ENCODE measurements at places on chromosomes 12 and 14. TPM values are rescaled to one million over a fixed set of nuclear protein-coding genes. Genes with fewer than 3 reads are reported as not detected.
A peak's percentile ranks its signal among the peaks of the same experiment; 100 is the strongest.

AP1G2 gene
- total RNA-seq = 156 TPM

DNA sequence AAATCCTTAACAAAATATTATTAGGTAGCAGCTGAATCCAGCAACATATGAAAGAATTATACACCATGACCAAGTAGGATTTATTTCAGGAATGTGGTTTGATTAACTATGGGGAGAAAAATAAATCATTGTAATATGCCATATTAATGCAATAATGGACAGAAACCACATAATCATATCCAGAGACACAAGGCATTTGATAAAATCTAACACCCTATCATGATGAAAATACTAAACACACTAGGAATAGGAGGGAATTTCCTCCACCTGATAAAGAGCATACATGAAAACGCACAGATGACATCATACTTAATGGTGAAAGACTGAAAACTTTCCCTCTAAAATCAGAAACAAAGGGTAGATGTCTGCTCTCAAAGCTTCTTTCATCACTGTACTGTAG lies 238.9 kb downstream of the PHLDA1 start:
- H3K4me3 ChIP-seq = no peak overlapping the region
- H3K27ac ChIP-seq = no peak overlapping the region
- H3K27me3 ChIP-seq = no peaks in the 10 kb centered on the region
- peaks cover 9% of the 10 kb centered on the region for H3K4me1 ChIP-seq

A2M gene
- total RNA-seq = 84.9 TPM

- H3K27me3 ChIP-seq = peaks cover 29% of the 10 kb centered on the region
- no peak overlapping the region for H3K27ac ChIP-seq
- no peak for DNase-seq
- no peak overlapping the region for H3K4me3 ChIP-seq
- H3K4me1 ChIP-seq = no peaks in the 10 kb centered on the region
- no peaks in the 10 kb centered on the region for H3K36me3 ChIP-seq
Observed at GRCh38 chr14:38199739-38200138, 8.0 kb upstream of the SSTR1 start.

GRCh38 chr14:96512602-96513397 lies 10.6 kb downstream of the PAPOLA start:
- no peak for DNase-seq
- H3K36me3 ChIP-seq = no peaks in the 10 kb centered on the region
- H3K27ac ChIP-seq = no peak overlapping the region
- H3K27me3 ChIP-seq = no peaks in the 10 kb centered on the region

DNA sequence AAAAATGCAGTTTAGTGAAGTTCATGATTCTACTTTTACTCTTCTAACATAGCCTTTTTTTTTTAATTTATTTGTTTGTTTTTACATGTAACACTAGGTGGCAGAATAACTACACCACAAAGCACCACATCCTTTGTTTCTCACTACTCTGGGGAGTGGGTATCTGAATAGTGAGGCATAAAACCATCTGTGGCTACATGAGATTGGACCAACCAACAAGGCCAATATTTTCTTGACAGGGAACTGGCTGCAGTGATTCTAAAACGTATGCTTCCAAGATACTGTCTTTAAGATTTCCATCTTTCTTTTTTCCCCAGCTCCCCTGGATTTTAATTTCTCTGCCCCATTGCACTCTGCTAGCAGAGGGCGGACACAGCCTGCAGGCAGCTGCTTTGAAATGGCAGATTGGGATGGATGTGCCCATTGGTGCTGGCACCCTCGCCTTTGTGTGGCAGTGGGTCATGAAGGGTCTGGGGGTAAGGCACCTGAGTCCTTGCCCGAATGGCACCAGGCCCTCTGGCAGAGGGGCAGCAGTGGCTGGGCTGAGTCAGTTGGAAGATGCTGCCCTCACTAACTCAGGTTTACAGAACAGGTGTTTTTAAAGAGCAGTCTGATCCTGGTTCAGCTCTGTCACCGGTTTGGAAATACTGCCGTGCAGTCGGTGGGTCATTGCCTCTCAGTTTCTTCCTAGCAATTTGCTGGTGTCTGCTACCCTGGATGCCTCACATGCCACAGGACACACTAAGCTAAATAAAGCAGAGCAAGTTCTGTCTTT lies 429.1 kb downstream of the RAD51B start:
- peak overlapping the region; percentile 87 for H3K27ac ChIP-seq
- H3K4me3 ChIP-seq = peak overlapping the region; percentile 33
- no peaks in the 10 kb centered on the region for H3K27me3 ChIP-seq
- DNase-seq = no peak
- no peaks in the 10 kb centered on the region for H3K36me3 ChIP-seq

RIMKLB gene
- 59.8 TPM for total RNA-seq

DNA sequence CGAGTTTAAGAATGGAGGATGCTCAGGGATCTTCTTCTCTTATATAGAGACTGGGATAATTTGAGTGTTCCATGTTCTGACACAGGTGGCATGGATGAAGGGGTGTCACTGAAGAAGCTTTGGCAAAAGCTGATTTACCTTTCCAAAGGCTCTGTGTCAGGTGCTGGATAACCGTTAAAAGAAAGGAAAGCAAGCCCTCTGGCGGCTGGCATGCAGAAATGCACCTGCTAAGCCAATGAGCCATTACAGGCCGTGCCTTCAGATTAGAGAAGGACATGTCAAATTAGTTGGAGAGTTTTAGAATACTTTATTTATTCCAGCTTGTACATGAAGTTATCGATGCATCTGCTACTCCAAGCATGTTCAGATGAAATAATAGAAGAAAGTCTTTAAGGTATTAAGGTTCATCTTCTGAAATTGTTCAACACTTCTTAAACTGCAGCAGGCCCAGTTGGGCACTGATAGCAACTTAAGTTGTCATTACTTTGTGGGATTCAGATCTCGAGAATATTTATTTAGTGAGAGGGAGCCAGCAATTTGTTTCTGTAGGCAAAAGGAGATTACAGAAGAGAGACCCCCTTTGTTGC lies 678.2 kb downstream of the NRXN3 start:
- H3K4me3 ChIP-seq = no peak overlapping the region
- no peak overlapping the region for H3K27ac ChIP-seq
- DNase-seq = no peak

JPH4 gene
- 8.3 TPM for total RNA-seq

- H3K27me3 ChIP-seq = peaks cover under 1% of the 10 kb centered on the region
- no peak for DNase-seq
- no peak overlapping the region for H3K4me3 ChIP-seq
- H3K27ac ChIP-seq = no peak overlapping the region
- peaks cover 4% of the 10 kb centered on the region for H3K4me1 ChIP-seq
Observed at GRCh38 chr14:79453276-79453675, 758.0 kb downstream of the DIO2 start.

PAH gene
- total RNA-seq = 13.3 TPM

- H3K27me3 ChIP-seq = no peaks in the 10 kb centered on the region
- no peak overlapping the region for H3K27ac ChIP-seq
- peaks cover 9% of the 10 kb centered on the region for H3K36me3 ChIP-seq
- no peak for DNase-seq
- H3K4me3 ChIP-seq = no peak overlapping the region
Observed at GRCh38 chr12:71892059-71892458, 46.6 kb upstream of the TPH2 start.

LHX5 gene
- total RNA-seq = not detected

GRCh38 chr14:103882503-103883262 lies 35.3 kb upstream of the PPP1R13B start:
- H3K27me3 ChIP-seq = peaks cover 3% of the 10 kb centered on the region
- no peaks in the 10 kb centered on the region for H3K36me3 ChIP-seq
- H3K4me3 ChIP-seq = no peak overlapping the region

- no peaks in the 10 kb centered on the region for H3K27me3 ChIP-seq
- H3K4me1 ChIP-seq = peaks cover 5% of the 10 kb centered on the region
- peaks cover 2% of the 10 kb centered on the region for H3K36me3 ChIP-seq
- no peak overlapping the region for H3K27ac ChIP-seq
- DNase-seq = no peak
Observed at GRCh38 chr14:90580377-90581335, 183.8 kb downstream of the CALM1 start.

DNA sequence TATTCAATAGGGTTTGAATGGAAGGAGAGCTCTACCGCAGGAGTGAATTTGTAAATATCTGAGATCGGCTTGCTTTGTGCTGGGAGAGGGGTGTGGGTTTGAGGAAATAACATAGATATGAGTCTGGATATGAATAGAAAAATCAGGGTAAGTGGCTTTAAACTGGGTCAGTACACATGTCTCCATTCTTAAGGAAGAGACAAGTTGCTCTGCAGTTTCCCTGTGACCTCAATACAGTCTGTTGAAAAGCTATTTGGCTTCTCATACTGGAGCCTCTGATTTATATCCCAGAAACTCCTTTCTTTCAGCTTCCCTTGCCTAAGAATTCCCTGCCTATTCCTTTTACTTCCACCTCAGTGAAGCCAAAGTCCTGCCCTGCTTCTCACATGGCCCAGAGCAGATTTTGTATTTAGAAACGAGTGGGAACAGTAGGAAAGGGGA lies 153.5 kb upstream of the ATF7IP start:
- H3K4me1 ChIP-seq = peaks cover 8% of the 10 kb centered on the region
- no peak overlapping the region for H3K4me3 ChIP-seq
- peak overlapping the region; percentile 40 for H3K27ac ChIP-seq
- H3K27me3 ChIP-seq = no peaks in the 10 kb centered on the region

C1QL4 gene
- total RNA-seq = 0.17 TPM

DNA sequence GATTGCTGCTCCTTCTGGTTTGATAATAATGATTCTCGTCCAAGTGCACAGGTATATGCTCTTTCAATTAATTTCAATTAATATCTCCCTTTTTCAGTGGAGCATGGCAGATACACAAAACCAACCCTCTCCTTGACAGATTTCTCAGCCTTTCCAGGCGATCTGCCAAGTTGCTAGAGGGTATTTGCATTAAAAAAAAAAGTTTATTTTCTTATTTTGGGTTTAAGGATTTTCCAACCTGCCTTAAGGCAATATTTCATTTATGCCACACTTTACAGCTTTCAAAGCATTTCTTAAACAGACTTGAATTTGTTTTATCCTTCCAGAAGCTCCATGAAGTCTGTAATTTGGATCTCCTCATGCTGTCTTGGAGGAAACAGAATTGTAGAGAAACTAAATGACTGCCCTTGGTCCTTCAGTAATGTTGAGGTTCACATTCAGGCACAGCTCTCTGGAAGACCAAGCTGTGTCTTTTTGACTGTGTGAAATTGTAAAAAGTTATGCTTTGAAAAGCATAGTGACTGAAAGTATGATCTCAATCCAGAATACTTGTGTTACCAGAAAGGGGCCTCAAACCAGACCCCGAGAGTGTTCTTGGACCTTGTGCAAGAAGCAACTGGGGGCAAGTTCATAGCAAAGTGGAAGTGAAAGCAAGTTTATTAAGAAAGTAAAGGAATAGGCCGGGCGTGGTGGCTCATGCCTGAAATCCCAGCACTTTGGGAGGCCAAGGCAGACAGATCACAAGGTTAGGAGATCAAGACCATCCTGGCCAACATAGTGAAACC lies 2.3 kb downstream of the DGLUCY start:
- peaks cover 27% of the 10 kb centered on the region for H3K36me3 ChIP-seq
- H3K4me3 ChIP-seq = peak overlapping the region; percentile 74
- peak overlapping the region; percentile 96 for H3K27ac ChIP-seq
- no peaks in the 10 kb centered on the region for H3K27me3 ChIP-seq

NID2 gene
- total RNA-seq = 8.3 TPM

GRCh38 chr12:29581631-29582030 lies 84.1 kb upstream of the OVCH1 start:
- no peaks in the 10 kb centered on the region for H3K27me3 ChIP-seq
- H3K4me1 ChIP-seq = no peaks in the 10 kb centered on the region
- no peak overlapping the region for H3K27ac ChIP-seq
- no peak overlapping the region for H3K4me3 ChIP-seq
- no peak for DNase-seq

DNA sequence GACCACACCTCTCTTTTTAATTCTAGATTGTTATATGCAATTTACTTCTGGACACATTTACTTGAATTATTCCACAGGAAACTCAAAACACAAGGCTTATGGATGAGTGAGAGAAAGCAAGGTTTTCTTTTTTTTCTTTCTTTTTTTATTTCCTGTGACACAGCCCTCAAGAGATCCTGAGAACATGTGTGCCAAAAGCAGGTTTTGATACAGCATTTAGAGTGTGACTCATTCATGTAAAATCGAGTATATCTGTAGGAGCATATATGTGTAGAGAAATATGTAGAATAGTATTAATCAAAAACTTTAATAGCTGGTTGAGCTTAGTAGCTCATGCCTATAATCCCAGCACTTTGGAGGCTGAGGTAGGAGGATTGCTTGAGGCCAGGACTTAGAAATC lies 4.4 kb upstream of the MAX start:
- H3K27ac ChIP-seq = peak overlapping the region; percentile 48
- DNase-seq = no peak
- H3K4me3 ChIP-seq = peak overlapping the region; percentile 41
- peaks cover 4% of the 10 kb centered on the region for H3K36me3 ChIP-seq

DNA sequence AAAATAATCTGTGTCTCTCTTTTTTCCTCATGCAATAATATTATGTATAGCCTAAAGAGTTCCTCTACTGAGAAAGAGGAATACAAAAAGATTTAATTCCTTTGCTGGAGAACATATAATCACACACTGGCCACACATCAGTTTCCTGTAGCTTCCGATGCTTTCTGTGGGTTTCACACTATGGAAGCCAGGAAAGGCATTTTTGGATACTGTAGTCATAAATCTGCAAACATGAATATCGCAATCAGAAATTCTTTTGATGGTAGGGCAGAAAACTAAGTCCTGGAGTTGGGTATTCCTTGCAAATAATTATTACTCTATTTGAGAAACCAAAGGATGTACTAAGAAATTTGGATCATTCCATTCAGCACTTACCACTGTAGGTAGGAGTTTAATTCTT lies 260.0 kb downstream of the ACSS3 start:
- no peak overlapping the region for H3K27ac ChIP-seq
- H3K4me1 ChIP-seq = no peaks in the 10 kb centered on the region
- no peak for DNase-seq
- no peaks in the 10 kb centered on the region for H3K36me3 ChIP-seq

DNA sequence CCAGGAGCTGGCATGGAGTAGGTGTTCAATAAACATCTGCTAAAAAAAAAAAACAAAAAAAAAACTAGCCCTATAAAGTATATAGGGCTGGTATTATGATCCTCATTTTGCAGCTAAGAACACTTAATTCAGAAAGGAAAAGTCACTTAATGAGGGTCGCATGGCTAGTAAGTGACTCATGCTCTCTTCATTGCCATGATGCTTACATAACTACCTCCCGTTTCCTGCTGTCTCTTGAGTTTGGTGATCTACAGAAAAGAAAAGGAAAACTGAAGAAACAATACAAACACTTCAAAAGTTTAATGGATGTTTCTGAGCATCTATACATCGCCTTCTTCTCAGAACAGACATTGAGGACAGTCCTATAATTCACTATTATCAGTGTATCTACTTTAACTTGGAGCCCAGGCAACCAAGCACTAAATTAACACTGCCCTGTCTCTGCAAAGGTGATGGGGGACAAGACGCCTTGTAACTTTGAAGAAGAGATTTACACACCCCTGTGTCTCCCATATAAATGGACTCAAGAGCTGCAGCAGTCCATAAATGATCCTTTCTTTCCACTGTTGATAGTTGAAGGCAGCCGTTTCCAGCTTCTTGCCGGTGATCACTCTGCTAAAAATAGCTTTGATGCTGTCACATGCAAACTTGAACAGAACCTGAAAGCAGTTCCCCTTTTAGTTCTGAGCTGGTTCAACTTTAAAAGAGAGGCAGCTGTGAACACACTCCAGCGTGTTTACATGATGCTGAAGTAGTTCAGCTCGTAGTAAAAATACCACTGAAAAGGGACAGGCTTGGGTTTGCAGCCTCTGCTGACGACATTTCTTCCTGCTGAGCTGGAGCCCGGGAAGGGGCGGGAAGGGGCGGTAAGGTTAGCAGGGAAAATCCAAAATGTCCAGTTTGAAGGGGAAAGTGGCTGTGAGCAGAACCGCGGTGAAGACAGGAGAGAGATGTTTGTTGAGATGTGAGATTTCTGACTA lies 113.3 kb downstream of the FOXN3 start:
- peak overlapping the region; percentile 74 for H3K27ac ChIP-seq
- no peak for DNase-seq
- no peaks in the 10 kb centered on the region for H3K27me3 ChIP-seq
- H3K4me3 ChIP-seq = peak overlapping the region; percentile 65
- H3K4me1 ChIP-seq = peaks cover 42% of the 10 kb centered on the region

TDRD9 gene
- not detected for total RNA-seq

Measured in type B pancreatic cell (in vitro differentiated cells).